ENCODE measurements at places on chromosomes 3 and 15.
A peak's percentile ranks its signal among the peaks of the same experiment; 100 is the strongest.

- H3K27me3 ChIP-seq = no peaks in the 10 kb centered on the region
- peaks cover 29% of the 10 kb centered on the region for H3K4me1 ChIP-seq
- H3K36me3 ChIP-seq = peaks cover 7% of the 10 kb centered on the region
- DNase-seq = no peak
Observed at GRCh38 chr15:99719096-99719541, 14.1 kb downstream of the LYSMD4 start.

- peak overlapping the region; percentile 21 for H3K4me3 ChIP-seq
- DNase-seq = peak; percentile 72
- H3K27me3 ChIP-seq = no peaks in the 10 kb centered on the region
Observed at GRCh38 chr15:85649372-85649771, 145.4 kb downstream of the KLHL25 start.

- H3K4me1 ChIP-seq = no peaks in the 10 kb centered on the region
- DNase-seq = no peak
- no peaks in the 10 kb centered on the region for H3K27me3 ChIP-seq
- no peak overlapping the region for H3K27ac ChIP-seq
Observed at GRCh38 chr15:86502301-86502700, 422.6 kb downstream of the AGBL1 start.

- H3K4me1 ChIP-seq = no peaks in the 10 kb centered on the region
- H3K27me3 ChIP-seq = peaks cover 28% of the 10 kb centered on the region
- no peak overlapping the region for H3K27ac ChIP-seq
- H3K4me3 ChIP-seq = no peak overlapping the region
- H3K36me3 ChIP-seq = no peaks in the 10 kb centered on the region
- DNase-seq = no peak
Observed at GRCh38 chr3:139235192-139235591, 108.6 kb upstream of the MRPS22 start.

GRCh38 chr3:124540550-124541211, 189.6 kb upstream of the UMPS start:
- H3K27ac ChIP-seq = no peak overlapping the region
- no peaks in the 10 kb centered on the region for H3K4me1 ChIP-seq
- no peak for DNase-seq
- H3K36me3 ChIP-seq = no peaks in the 10 kb centered on the region

DNA sequence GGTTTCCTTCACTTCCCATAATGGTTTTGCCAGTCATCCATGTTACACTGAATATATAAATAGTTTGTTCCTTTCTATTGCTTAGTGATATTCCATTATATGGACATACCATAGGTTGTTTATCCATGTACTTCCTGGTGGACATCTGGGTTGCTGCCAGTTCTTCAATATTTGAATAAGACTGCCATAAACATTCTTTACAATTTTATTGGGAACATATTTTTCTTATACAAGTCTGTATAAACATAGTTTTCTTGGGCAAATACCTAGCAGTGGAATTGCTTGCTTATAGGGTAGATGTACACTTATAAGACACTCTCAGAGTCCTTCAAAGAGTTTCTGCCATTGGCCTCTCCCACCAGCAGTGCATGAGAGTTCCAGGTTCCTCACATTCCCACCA, 231.4 kb downstream of the OPA1 start:
- H3K4me1 ChIP-seq = no peaks in the 10 kb centered on the region
- H3K4me3 ChIP-seq = no peak overlapping the region
- DNase-seq = no peak
- no peak overlapping the region for H3K27ac ChIP-seq

DNA sequence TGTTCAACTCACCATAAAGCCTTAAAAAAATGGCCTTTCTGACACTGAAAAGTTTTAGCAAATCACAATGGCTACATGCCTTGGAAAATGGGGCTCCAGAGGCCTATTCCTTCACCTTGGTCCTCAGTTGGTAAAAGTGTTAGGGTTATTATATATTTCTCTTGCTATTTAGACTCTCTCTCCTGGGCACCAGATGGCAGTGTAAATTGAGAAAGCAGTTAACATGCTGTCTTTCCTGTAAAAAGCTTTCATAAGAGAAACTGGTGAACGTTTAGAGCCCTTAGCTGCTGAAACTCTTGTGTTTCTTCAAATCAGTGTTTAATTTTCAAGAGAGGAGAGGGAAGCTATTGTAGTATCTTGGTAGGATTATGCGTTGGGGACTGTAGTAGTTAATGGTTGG, 89.9 kb downstream of the LRTM1 start:
- H3K27me3 ChIP-seq = no peaks in the 10 kb centered on the region
- no peak for DNase-seq
- no peak overlapping the region for H3K4me3 ChIP-seq
- H3K27ac ChIP-seq = no peak overlapping the region

DNA sequence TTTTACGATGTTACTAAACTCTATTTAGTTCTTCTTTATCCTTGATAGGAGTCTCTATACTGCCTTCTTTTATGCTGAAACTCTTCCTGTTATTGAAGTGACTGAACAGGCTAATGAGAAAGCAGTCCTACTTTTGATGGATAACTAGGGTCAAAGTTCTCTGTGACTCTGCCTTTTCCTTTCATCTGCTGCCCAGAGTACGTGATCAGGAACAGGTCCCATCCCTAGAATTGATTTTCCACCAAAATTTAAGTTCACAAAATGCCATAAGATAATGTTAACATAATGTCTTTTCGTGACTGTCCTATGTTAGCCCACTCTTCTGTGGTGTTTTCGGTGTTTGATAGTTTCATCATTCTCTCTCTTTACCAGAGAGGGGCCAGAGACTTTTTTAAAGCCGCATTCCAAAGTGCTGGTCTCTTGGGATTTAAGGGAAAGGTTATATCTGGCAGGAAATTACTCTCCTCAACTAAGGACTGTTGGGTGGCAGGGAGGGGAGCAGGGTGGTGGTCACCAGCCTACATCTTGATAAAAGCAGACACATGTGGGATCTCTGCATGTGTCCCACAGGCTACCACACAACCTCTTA, 50.3 kb upstream of the PLXND1 start:
- peaks cover 1% of the 10 kb centered on the region for H3K36me3 ChIP-seq
- no peak overlapping the region for H3K4me3 ChIP-seq
- H3K4me1 ChIP-seq = peaks cover 21% of the 10 kb centered on the region

DNA sequence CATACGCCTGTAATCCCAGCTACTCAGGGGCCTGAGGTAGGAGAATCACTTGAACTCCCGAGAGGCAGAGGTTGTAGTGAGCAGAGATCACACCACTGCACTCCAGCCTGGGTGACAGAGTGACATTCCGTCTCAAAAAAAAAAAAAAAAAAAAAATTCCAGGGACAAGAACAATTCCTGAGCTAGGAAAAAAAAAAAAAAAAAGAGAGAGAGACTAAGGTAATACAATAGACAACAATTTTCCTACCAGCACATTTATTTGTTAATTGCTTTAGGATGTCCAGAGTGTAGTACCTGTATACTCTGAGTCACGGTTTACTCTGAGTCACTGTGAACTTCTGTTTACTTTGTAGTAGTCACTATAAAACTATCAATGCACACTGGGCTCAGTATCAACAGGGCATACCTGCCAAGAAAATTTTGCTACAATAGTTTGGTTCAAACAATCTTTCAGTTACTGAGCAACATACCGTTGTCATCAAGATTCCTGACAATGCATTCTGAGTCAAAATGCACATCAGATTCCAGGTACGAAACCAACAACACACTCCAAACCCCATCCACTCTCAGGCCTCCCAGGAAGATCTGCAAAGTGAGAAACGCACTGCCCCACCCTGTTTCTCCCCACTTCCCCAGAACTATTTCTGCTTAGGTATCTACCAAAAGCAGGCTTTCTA, 28.3 kb downstream of the IGF2BP2 start:
- no peak overlapping the region for H3K4me3 ChIP-seq
- DNase-seq = no peak
- no peaks in the 10 kb centered on the region for H3K36me3 ChIP-seq
- peaks cover 28% of the 10 kb centered on the region for H3K27me3 ChIP-seq
- peaks cover 6% of the 10 kb centered on the region for H3K4me1 ChIP-seq

DNA sequence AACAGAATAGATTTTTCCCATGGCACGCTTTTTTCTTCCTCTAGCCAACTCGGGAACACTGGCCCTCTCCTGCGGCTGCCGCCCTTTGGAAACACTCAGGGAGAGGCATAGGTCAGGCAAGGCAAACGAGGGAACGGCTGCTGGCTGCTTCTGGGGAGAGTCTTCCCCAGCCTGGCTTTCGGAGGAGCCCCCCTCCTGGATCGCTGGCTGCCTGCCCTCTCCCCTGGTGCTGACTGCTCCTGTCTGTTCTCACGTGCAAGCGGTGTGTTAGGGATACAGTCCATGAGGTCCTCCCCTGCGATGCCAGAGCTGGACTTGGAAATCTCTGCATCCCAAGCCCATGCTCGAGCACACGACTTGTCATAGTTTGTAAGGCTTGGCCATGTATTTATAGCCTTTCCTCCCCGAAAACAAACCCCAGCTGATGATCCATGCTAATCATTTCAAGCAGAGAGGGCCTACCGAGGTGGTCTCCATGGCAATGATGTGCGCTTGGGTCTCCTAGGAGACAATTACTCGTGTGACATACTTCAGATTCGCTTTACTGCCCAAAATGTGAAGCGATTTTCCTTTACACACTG, 315.6 kb upstream of the ATP10A start:
- no peaks in the 10 kb centered on the region for H3K27me3 ChIP-seq
- H3K36me3 ChIP-seq = no peaks in the 10 kb centered on the region
- no peaks in the 10 kb centered on the region for H3K4me1 ChIP-seq
- no peak overlapping the region for H3K4me3 ChIP-seq
- no peak overlapping the region for H3K27ac ChIP-seq

GRCh38 chr3:178703268-178703975, 167.2 kb downstream of the KCNMB2 start:
- H3K27me3 ChIP-seq = no peaks in the 10 kb centered on the region
- no peaks in the 10 kb centered on the region for H3K4me1 ChIP-seq
- no peaks in the 10 kb centered on the region for H3K36me3 ChIP-seq
- H3K4me3 ChIP-seq = no peak overlapping the region
- no peak for DNase-seq

- DNase-seq = no peak
- H3K36me3 ChIP-seq = peaks cover 86% of the 10 kb centered on the region
- H3K27ac ChIP-seq = no peak overlapping the region
- no peaks in the 10 kb centered on the region for H3K4me1 ChIP-seq
- no peaks in the 10 kb centered on the region for H3K27me3 ChIP-seq
- H3K4me3 ChIP-seq = no peak overlapping the region
Observed at GRCh38 chr3:111636366-111636885, 41.3 kb upstream of the ZBED2 start.

DNA sequence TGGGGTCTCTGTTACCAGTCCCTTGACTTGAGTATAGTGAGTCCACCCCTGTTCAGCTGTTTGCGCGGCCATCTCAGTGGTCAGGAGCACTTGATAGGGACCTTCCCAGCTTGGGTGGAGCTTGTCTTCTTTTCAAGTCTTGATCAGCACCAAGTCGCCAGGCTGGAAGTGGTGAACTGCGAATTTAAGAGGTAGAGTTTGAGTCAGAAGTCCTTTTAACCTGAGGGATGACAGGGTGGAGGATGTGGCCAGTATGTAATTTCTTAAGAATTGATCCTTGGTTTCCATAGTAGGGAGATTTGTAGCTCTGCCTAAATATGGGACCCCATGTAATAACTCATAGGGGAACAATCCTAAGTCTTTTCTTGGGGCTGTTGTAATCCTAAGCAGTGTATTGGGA, 86.3 kb upstream of the XCR1 start:
- peak overlapping the region; percentile 65 for H3K27ac ChIP-seq
- H3K4me3 ChIP-seq = no peak overlapping the region
- peaks cover 39% of the 10 kb centered on the region for H3K36me3 ChIP-seq
- H3K4me1 ChIP-seq = peaks cover 62% of the 10 kb centered on the region
- peak; percentile 60 for DNase-seq

GRCh38 chr3:23035927-23036640, 167.0 kb upstream of the UBE2E2 start:
- no peaks in the 10 kb centered on the region for H3K36me3 ChIP-seq
- H3K27me3 ChIP-seq = no peaks in the 10 kb centered on the region
- H3K27ac ChIP-seq = no peak overlapping the region
- H3K4me3 ChIP-seq = no peak overlapping the region
- no peaks in the 10 kb centered on the region for H3K4me1 ChIP-seq

- H3K27me3 ChIP-seq = no peaks in the 10 kb centered on the region
- H3K36me3 ChIP-seq = no peaks in the 10 kb centered on the region
- DNase-seq = no peak
- H3K27ac ChIP-seq = no peak overlapping the region
- H3K4me1 ChIP-seq = no peaks in the 10 kb centered on the region
Observed at GRCh38 chr3:156180077-156180476, 59.7 kb downstream of the KCNAB1 start.

GRCh38 chr3:32310336-32310735, 71.9 kb downstream of the CMTM8 start:
- no peaks in the 10 kb centered on the region for H3K36me3 ChIP-seq
- no peak overlapping the region for H3K27ac ChIP-seq
- peaks cover 19% of the 10 kb centered on the region for H3K4me1 ChIP-seq
- DNase-seq = no peak
- no peaks in the 10 kb centered on the region for H3K27me3 ChIP-seq
- H3K4me3 ChIP-seq = no peak overlapping the region

- no peaks in the 10 kb centered on the region for H3K27me3 ChIP-seq
- no peak overlapping the region for H3K4me3 ChIP-seq
- no peak for DNase-seq
- peaks cover 29% of the 10 kb centered on the region for H3K4me1 ChIP-seq
- peaks cover 25% of the 10 kb centered on the region for H3K36me3 ChIP-seq
- H3K27ac ChIP-seq = no peak overlapping the region
Observed at GRCh38 chr3:38516669-38517068, 20.5 kb downstream of the EXOG start.

DNA sequence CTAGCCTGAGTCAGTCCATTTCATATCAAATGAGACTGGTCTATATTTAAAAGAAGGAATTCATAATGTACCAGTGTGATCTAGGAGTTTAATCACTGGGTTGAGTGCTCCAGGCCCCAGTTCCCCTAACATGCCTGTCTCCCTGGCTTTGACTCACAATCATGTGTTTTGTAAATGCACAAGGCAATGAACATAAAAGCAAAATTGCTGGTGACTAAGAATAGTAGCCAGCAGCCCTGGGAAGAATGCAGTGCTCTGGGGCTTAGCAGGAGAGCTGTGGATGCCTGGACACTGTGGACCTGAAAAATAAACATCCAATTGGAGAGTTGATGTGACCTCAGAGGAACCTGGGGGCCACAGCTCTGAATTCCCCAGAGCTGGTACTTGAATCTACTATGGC, 50.3 kb downstream of the SYNPR start:
- H3K27me3 ChIP-seq = no peaks in the 10 kb centered on the region
- no peaks in the 10 kb centered on the region for H3K4me1 ChIP-seq
- no peak overlapping the region for H3K4me3 ChIP-seq
- H3K36me3 ChIP-seq = no peaks in the 10 kb centered on the region
- no peak overlapping the region for H3K27ac ChIP-seq
- no peak for DNase-seq

- H3K4me3 ChIP-seq = no peak overlapping the region
- no peaks in the 10 kb centered on the region for H3K4me1 ChIP-seq
- H3K36me3 ChIP-seq = no peaks in the 10 kb centered on the region
- H3K27me3 ChIP-seq = no peaks in the 10 kb centered on the region
- no peak overlapping the region for H3K27ac ChIP-seq
Observed at GRCh38 chr15:53962646-53963561, 15.3 kb upstream of the UNC13C start.
